ENCODE measurements at places on chromosomes 1 and 21.

DNA sequence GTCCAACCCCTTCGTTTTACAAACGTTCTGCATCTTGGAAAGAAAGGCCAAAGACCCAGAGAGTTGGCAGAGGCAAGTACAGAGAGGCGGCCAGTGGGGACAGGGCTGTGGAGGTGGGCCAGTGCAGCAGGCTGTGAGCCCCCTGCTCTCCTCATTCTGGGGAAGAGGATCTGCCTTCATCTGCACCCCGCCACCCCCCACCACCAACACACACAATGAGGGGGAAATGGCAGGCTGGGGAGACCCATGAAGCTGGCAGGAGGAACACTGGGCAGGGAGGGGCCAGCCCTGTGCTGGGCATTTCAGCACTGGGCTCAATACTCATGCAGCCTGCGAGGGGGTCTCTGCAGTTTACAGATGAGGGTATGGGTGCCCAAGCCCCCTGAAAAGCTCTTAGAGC lies 14.6 kb downstream of the STMN1 start:
- DNase-seq: no peak

GRCh38 chr1:34906756-34907155 lies 22.7 kb downstream of the DLGAP3 start:
- peak; percentile 25 for DNase-seq

GRCh38 chr1:21911205-21912001 lies 25.7 kb downstream of the HSPG2 start:
- no peak for DNase-seq

DNA sequence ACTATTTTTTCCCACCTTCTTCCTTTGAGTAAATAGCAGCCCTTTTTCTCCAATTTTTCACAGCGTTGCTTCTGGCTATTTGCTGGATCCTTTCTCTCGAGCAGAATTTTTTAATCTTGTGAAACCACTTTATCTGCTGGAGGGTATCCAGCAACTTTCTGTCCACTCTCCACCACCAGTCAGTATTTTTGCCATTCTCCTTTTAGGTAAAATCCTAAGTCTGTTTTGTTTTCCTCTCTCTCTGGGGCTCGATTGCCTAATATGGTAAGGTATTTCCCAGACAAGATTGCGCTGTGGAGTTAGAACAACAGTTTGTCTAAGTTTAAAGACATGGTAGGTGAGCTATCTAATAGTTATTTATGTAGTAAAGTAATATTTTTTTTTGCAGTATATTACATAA lies 156.9 kb downstream of the PPP1R12B start:
- no peak for DNase-seq

GRCh38 chr1:98903261-98903660 lies 101.4 kb downstream of the PLPPR5 start:
- DNase-seq: no peak

GRCh38 chr1:64848803-64849202 lies 103.9 kb downstream of the RAVER2 start:
- no peak for DNase-seq

DNA sequence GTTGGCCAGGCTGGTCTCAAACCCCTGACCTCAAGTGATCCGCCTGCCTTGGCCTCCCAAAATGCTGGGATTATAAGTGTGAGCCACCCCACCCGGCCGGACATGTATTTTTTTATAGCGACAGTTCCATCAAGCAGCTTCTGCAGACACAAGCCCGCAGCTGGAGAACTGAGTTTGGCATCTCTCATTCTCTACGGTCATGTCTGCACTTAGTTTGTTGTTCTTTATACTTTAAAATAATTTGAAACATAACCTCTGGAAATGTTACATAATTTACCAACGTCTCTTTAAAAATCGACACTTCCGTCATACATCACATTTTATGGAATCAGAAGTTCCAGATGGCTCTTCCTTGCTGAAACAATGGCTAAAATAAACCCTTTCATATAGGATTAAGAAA lies 183.6 kb downstream of the DYRK1A start:
- no peak for DNase-seq

DNA sequence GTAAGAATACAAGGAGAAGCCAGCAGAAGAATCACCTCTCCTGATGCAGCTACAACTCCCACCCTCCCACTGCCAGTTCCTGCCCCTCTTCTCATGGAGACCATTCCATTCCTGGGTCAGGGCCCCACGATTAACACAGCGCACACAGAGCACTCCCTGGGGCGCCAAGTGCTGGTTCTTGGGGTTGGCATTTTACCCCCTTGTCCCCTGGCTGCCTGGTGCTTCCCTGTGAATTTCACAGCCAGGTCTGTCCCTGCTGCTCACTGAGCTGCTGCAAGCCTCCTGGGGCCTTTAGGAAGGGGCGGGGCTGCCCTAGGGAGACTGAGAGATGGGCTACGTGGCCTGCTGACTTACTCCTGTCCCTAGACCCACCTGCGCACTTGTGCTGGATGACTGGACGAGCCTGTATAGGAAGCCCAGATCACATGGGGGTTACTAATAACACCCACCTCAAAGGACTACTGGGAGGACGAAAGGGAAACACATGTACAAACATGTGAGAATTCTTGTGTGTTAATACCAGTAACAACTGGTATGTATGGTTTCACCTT lies 4.8 kb downstream of the ZNF672 start:
- no peak for DNase-seq

DNA sequence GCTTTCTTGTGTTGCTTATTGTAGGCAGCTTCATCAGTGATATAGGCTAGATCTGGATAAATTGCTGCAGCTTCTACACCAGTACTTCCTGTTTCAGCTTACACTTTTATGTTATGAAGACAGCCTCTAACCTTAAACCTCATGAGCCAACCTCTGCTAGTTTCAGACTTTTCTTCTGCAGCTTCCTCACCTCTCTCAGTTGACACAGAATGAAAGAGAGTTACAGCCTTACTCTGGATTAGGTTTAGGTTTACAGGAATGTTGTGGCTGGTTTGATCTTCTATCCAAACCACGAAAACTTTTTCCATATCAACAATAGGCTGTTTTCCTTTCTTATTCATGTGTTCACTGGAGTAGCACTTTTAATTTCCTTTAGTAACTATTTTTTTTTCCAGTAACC lies 76.9 kb upstream of the RNPC3 start:
- DNase-seq: no peak

GRCh38 chr1:165698761-165699052 lies 345 bp upstream of the ALDH9A1 start:
- no peak for DNase-seq

- DNase-seq: no peak
Observed at GRCh38 chr1:89842567-89843272, 21.9 kb downstream of the LRRC8D start.

DNA sequence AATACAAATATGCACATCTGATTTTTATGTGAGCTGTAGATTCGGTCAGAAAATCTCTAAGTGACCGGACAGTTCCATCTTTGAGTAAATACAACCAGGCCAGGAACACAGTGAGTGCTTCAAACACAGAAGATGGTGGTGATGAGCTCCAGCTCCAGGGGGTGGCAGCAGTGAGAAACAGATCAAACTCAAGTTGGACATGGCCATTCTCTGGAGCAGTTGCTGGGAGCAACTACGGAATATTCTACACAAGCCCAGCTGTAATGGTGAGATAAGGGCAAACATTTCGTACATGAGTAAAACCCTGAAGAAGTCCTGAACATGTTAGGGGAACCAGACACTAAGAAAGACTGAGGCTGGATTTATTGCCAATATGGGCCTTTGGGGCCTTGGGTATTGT lies 100.7 kb downstream of the BARHL2 start:
- DNase-seq: no peak

GRCh38 chr1:55310505-55310971 lies 95.4 kb upstream of the USP24 start:
- DNase-seq: peak; percentile 3

DNA sequence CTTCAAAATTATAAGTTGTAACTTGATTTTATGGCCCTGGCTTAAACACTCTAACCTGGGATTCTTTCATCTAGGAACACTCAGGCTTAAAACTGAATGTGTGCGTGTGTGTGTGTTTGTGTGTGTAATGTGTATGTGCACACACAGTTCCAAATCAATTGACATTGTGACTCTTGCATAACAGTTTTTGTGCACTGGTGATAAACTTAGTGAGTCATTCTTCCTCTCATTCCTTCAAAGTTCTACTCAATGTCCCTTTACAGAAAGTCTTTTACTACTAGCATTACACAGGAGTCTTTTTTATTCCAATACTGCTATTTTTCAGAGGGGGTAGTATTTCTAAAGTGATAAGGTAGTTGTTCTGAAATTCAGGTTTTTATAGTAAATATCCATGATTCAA lies 943.6 kb downstream of the KCNT2 start:
- DNase-seq: no peak

- no peak for DNase-seq
Observed at GRCh38 chr21:34986561-34987500, 62.3 kb downstream of the RUNX1 start.

- DNase-seq: no peak
Observed at GRCh38 chr1:234295068-234295467, 78.2 kb upstream of the COA6 start.

DNA sequence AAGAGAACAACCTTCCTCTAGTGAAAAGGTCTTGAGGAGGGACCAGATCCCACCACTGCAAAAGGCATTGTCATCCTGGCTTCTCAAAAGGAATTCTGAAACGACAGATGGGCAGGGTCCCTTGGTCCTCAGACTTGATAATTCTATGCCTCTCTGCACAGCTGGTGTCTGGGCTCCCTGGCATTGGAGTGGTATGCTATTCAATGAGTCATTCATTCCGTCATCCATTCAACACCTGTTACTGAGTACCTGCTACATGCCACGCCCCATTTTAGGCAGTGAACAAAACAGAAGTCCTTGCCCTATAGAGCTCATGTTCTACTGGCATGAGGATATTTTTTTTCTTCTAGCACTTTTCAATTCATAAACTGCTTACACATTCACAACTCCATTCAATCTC lies 45.8 kb upstream of the HMGB4 start:
- DNase-seq: no peak

- DNase-seq: no peak
Observed at GRCh38 chr1:53560581-53561502, 101.6 kb downstream of the DMRTB1 start.

DNA sequence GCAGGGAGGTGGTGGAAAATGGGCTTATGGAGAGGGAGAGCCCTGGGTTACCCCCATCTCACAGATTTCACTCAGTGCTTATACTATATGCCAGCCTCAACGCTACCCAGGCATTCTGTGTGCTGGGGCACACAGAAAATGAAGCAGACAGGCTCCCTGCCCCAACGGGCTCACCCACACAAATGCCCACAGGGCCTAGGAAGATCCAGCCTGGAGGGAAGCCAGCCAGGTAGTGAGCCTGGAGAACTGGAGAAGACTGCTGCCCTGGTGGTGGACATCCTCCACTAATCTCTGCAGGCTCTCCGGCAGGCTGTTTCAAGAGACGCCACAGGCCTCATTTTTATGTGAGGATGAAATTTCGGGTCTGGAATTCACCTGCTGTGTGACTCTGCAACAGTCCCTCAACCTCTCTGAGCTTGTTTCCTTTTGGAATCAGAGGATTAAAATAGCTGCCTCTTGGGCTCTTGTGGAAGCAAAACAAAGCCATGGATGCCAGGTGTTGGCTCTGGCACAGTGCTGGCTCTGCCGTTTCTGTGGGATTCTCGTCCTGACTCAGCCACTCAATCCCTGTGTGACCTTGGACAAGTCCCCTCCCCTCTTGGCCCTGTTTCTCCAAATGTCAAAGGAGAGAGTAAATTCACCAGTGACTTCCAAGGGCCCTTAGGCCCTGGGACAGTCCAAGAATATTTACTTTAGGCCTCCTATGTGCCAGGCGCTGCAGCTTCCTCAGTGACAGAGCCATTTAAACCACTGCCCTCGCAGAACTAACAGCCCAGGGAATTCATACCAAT lies 3.6 kb downstream of the PAQR7 start:
- no peak for DNase-seq

GRCh38 chr1:158471920-158472319 lies at the start of gene OR10R2:
Gene OR10R2 (plus strand): TSS chr1:158472220. CDS start chr1:158472326, 106 bp downstream.
- no peak for DNase-seq

DNA sequence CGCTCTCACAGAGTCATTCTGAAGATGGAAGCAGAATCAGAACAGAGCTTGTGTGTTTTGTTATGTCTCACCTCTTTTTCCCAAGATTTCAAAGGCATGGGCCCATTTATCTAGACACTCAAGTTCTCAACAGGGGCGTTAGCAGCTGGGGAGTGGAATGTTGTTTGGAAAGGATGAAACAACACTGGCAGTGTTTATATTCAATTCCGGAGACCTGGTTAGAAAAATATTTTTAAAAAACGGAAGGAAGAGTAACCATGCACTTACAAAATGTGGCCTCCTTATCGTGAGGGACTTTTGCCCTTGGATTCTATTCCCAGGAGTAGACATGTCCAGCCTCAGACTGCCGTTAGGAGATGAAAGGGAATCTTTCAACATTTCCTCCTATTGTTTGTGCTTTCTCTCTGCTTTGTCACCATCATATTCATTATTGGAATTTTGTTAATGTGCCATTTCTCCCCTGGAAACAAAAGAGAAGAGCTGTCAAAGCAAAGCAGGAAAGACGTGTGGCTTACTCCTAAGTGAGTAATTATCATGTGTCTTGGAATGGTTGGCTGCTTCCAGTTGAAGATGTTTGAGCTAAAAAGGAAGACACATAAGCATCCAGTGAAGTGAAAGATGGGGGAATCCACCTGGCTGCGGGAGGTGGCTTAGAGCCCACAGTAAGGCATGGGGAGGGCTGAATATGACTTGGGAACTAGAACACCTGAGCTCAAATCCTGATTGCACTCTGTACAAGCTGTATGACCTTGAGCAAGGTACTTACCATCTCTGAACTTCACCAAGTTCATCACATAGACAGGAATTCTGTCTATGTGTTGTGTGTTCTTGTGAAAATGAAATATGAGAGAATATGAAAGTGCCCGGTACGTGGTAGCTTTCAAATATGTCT lies 71.7 kb upstream of the JUN start:
- no peak for DNase-seq

- no peak for DNase-seq
Observed at GRCh38 chr1:99447721-99448120, 183.4 kb downstream of the PLPPR4 start.

- no peak for DNase-seq
Observed at GRCh38 chr1:167630568-167631385, 745 bp downstream of the RCSD1 start.

DNA sequence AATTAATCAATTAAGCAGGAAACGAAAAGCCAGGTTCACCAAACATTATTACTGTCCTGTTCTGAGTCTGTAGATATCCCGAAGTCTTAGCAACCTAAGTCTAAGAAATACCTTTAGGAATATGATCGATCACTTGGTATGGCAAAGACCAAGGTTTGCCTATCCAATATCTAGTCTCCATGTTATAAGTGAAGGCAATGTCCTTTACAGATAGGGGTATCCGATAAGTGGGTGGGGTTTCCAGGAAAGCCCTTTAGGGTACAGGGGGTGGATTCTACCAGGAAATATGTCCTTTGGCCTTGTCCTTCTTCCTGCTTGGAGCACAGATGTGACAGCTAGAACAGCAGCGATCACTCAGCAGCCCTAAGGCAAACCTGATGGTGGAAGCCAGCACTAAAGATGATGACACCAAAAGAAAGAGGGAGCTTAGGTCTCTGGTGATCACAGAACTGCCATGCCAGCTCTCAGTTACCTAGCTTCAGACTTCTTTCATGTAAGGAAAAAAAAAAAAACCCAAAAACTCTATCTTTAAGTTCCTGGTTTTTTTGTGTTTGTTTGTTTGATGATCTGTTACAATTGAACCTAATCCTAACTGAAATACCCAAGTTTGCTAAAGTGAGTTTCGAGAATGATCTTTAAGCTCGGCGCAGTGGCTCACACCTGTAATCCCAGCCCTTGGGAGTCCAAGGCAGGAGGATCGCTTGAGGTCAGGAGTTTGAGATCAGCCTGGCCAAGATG lies 40.8 kb downstream of the DSTYK start:
- DNase-seq: no peak

GRCh38 chr1:217569021-217569420 lies 61.9 kb downstream of the GPATCH2 start:
- DNase-seq: no peak

- no peak for DNase-seq
Observed at GRCh38 chr1:39663559-39663958, 8.3 kb downstream of the NT5C1A start.

Data from occipital lobe (tissue), 3 donors.